ENCODE measurements at places on chromosomes 2 and 18. TPM values are rescaled to one million over a fixed set of nuclear protein-coding genes. Genes with fewer than 3 reads are reported as not detected.

Gene L3MBTL4
- total RNA-seq: 0.53 TPM

Gene SEPTIN2
- 332 TPM for total RNA-seq

Gene DYTN
- not detected for total RNA-seq

DNA sequence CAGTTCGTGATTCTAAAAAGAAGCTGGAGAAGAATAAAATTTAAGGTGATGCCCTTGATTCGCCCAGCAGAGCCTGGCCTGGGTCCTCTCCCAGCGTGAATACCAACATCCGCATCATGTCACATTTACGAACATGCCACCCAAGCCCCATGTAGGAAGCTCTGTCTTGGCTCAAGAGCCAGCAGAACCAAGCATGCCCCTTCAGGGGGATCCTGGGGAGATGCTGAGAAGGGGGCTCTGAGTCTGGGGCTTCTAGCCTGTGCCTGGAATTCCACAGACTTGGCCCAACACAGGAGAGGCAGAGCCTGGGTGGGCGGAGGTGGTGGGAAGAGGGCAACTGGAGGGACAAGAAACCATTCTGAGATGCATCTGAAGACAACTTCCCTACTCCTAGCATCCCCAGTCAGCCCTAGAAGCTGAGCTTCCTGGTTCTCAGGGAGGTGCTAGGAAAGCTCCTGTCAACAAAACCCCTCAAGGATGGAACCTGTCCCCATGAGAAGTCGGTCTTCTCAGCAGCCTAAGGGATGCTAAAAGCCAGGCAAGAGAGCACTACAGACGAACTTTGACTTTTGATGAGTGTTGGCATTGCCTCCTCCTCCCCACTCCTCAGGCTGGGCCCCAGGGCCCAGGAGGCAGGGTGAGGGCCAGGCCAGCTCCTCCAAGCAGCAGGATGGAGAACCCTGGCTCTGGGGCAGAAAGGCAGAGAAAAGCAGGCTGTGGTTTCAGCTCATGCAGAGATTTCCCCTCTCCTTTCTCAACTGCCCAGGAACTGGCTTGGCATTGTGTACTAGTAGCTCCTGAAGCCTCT, 57.9 kb downstream of the POLR1A start:
- DNase-seq: no peak

GRCh38 chr2:239811806-239812560, 213.2 kb downstream of the NDUFA10 start:
- DNase-seq: no peak

GRCh38 chr2:85329181-85329651, 1.4 kb upstream of the TGOLN2 start:
- no peak for DNase-seq

DNA sequence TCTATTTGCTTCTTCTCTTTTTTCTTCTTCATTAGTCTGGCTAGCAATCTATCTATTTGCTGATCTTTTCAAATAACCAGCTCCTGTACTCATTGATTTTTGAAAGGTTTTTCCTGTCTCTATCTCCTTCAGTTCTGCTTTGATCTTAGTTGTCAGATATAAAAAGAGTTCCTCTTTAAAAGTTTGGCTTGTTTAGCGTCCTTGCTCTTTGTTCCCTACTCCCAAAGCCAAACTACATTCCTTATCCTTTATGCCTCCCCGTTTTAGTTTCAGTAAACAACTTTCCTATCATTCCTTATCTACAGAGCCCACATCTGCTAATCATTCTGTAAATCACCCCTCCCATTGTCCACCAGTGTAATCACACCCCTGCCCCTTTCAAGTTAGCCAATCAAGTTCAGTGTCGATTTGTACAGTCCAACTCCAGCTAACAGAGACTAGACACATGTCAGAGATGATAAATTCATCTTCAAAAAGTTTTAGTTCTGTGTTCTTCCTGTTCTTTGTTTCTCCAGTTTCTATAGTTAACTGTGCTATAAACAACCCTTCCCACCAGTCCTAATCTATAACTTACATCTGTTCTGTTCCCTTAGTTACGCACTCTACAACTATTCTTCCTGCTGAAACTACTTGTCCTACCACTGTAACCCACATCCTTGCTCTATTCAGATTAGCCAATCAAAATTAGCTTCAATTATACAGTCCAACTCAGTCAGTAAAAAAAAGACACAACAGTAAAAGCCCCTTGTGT, 44.4 kb downstream of the TFPI start:
- no peak for DNase-seq

Data from CD4-positive, alpha-beta memory T cell (primary cell).